ENCODE measurements at places on chromosomes 5 and 9. TPM values are rescaled to one million over a fixed set of nuclear protein-coding genes. Genes with fewer than 3 reads are reported as not detected.

Gene SET
- total RNA-seq, result 530 TPM

Gene PCDHGA11
- total RNA-seq, result 12.0 TPM

Gene SPINK1
- total RNA-seq, result not detected

Gene SPATA31D4
- not detected for total RNA-seq

Gene IL12B
- under 0.01 TPM for total RNA-seq

Gene SH2D3C
- not detected for total RNA-seq

Gene RANBP3L
- under 0.01 TPM for total RNA-seq

Gene PCDHGA12
- total RNA-seq, result 7.4 TPM

Gene CSF2
- not detected for total RNA-seq

Gene IL4
- total RNA-seq, result not detected

Gene CEMIP2
- 18.4 TPM for total RNA-seq

Gene ABCA1
- 207 TPM for total RNA-seq

Gene TGFBI
- total RNA-seq, result 985 TPM

Gene MEGF10
- not detected for total RNA-seq

Gene CNTFR
- total RNA-seq, result not detected

Gene SCGB3A2
- total RNA-seq, result not detected

Gene DMRT3
- total RNA-seq, result not detected

Measured in bronchial smooth muscle cell (primary cell).